CD4-positive, alpha-beta T cell (primary cell): ENCODE measurements at places on chromosomes 6 and 20. TPM values are rescaled to one million over a fixed set of nuclear protein-coding genes. Genes with fewer than 3 reads are reported as not detected.
A peak's percentile ranks its signal among the peaks of the same experiment; 100 is the strongest.

- peak overlapping the region; percentile 23 for H3K27ac ChIP-seq
- no peak overlapping the region for H3K4me3 ChIP-seq
Measured at GRCh38 chr6:166932116-166932515, 24.2 kb downstream of the RNASET2 start.

- no peak for DNase-seq
- H3K27ac ChIP-seq = no peak overlapping the region
- H3K4me1 ChIP-seq = no peaks in the 10 kb centered on the region
Measured at GRCh38 chr6:113586413-113587077, 270.6 kb upstream of the MARCKS start.

DNA sequence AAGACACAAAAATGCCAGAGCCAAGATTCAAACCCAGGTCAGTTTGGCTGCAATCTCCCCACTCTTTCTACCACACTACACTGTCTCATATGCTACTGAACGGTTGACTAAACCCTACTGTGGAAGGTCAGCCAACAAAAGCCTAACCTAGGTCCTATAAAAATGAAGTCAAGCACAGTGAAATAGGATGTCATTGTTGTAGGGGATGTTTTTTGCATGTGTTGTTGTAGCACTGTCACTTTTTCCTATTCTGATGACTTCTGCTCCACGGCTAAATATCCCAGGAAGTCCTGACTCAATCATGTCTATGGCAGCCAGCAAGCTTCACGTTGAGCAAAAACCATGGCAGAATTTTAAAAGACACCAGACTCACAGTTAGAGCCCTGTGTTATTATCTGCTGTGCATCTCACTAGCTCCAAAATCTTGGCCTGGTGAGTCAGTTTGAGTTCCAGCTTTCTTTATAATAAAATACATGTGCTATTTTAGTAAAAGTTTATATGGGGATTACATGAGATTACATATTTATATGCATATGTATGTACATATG is 322.1 kb upstream of the NT5E start:
- H3K4me1 ChIP-seq = no peaks in the 10 kb centered on the region
- no peaks in the 10 kb centered on the region for H3K27me3 ChIP-seq
- H3K27ac ChIP-seq = no peak overlapping the region
- no peak for DNase-seq
- H3K36me3 ChIP-seq = no peaks in the 10 kb centered on the region

The MDN1 gene
- 40.3 TPM for total RNA-seq

The SAMD3 gene
- 28.7 TPM for total RNA-seq

The CFAP61 gene
- not detected for total RNA-seq

GRCh38 chr6:99130897-99131873 is 183.4 kb upstream of the FBXL4 start:
- H3K27ac ChIP-seq = no peak overlapping the region
- no peak for DNase-seq
- H3K27me3 ChIP-seq = no peaks in the 10 kb centered on the region
- no peaks in the 10 kb centered on the region for H3K36me3 ChIP-seq
- H3K4me1 ChIP-seq = no peaks in the 10 kb centered on the region

The BIRC7 gene
- total RNA-seq = not detected
